Fibroblast of skin of left biceps (primary cell): ENCODE measurements at places on chromosomes 12 and 14.

DNA sequence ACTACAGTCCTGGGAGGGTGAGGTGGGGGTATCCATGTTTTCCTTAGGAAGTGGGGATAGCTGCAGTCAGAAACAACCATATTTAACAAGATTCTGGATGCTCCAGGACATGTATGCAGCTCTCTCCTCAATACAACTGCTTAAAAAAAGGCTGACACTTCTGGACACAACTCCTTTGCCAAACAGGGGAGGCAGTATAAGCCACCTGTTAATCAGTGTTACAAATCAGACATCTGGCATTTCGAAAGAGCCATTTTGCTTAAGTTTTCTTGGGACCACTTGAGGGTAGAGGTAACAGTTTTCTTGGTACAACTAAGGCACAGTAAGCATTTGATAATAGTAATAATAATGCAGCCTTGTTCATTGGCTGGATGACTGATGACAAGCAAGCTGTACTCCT lies 47.1 kb downstream of the RPGRIP1 start:
- no peak for DNase-seq

DNA sequence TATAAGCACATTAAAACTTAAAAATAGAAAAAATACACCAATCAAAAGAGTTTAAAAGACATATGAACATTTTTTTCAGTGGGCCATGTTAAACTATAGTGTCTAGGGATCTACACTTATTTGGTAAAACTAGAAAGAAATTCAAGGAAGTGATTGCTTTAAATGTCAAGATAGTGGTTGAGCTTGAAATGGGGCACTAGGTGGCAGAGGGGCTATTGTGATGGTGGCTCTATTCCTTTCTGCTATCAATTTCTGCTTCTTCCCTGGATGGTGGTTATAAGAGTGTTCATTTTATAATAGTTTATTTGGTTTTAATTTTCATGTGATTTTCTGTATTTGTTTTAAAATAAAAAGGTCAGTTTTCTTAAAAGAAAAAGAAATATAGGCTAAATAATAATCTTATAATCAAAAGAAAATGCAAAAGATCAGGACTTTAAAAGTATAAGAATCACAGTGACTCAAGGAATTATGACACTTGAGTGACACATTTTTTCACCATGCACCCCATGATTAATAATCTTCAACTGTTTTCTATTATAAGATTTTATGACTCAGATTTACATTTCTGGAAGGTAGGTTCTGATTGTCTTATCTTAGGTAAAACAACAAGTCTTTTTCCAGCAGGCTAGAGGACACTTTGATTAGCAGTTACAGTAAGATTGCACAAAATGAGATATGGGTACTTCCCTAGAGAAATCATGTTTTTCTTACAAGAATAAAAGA lies 137.5 kb downstream of the FSCB start:
- no peak for DNase-seq

DNA sequence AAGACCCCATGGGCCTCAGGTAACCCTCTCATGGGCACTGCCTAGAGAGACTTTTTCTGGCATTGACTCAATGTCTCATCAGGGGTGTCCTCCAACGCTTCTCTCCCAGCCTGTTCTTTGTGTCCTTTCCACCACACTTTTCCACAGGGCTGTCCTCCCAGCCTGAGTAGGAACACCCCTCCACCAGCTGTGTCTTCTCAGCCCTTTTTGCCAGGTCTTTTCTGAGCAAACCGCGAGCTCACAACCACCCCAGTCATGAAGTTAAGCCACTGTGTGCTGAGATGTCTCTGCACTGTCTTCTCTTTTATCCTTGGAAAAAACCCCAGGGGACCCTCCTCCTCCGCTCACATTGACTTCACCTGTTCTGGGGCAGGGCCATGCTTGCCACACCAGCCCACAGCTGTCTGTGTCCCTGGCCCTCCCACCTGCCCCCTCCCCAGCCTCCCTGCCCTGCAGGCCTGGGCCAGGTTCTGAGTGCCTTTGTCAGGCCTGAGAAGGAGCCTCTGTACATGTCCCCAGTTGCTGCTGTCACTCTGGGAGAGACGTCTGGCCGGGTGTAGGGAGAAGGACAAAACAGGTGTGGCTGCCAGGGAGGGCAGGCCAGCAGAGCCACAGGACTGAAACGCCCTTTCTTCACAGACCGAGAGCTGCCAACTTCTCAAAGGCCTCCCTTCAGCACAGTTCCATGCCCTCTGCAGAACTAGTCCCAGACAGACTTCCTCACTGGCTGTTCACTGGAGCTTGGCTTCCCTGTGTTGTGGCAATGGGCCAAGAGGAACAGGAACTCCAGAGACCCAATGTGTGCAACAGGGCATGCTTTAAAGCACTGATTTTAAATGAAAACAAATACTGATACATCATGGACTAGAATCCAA lies 50.5 kb upstream of the PNMA1 start:
- DNase-seq = no peak

GRCh38 chr14:102605029-102605428 lies 12.6 kb downstream of the RCOR1 start:
- no peak for DNase-seq

DNA sequence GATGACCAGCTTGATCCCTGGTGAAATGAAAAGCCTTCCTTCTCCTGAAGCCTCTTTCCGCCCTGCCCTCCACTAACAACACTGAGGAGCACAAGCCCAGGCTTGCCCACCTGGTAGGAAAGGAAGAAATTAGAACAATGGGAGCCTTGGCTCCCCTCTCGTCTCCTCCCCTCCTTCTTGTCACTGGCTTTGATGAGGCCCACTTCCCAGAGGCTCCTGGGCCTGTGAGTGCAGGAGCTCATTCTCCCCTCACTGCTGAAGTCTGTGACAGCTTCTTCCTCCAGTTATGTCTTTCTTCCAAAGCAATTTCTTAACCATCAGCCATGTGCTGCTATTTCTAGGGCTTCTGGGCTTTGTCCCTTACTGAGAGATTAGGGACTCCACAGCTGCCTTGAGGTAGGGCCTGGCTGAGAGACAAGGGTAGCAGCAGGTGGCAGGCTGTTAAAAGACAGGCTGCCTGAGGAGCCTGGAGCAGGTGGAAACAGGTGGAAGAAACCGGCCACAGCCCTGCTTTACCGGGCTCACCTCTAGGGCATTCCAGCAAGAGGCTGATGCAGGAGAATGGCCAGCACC lies 53.6 kb upstream of the SRSF5 start:
- DNase-seq = no peak

- DNase-seq = no peak
Observed at GRCh38 chr12:49539406-49540228, 787 bp downstream of the KCNH3 start.

DNA sequence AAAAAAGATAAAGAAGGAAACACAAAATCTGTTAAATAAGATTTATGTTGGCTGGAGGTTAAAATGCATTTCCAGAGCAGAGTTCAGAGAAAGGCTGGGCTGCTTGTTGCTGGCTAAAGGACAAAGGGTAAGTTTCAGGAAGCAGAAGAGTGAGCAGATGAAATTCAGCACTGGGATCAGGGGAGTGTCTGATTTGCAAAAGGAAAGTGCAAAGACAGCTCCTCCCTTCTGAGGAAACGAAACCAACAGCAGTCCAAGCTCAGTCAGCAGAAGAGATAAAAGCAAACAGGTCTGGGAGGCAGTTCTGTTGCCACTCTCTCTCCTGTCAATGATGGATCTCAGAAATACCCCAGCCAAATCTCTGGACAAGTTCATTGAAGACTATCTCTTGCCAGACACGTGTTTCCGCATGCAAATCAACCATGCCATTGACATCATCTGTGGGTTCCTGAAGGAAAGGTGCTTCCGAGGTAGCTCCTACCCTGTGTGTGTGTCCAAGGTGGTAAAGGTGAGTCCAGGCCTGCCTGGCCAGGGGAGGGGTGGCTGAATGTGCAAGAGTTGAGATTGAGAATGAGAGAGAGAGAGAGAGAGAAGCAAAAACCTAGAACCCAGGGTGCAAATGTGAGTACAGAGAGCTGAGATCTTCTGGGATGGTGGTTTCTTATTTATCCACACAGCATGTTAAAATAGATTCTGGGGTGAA lies at the start of gene OAS1:
OAS1 (plus strand) TSS at position 251 of the 703 bp plus-strand sequence; CDS start at position 329, 78 bp downstream.
- no peak for DNase-seq

- DNase-seq = no peak
Observed at GRCh38 chr12:127284870-127285431, 982.0 kb upstream of the TMEM132C start.

- DNase-seq = no peak
Observed at GRCh38 chr12:128445415-128446127, 178.6 kb downstream of the TMEM132C start.

DNA sequence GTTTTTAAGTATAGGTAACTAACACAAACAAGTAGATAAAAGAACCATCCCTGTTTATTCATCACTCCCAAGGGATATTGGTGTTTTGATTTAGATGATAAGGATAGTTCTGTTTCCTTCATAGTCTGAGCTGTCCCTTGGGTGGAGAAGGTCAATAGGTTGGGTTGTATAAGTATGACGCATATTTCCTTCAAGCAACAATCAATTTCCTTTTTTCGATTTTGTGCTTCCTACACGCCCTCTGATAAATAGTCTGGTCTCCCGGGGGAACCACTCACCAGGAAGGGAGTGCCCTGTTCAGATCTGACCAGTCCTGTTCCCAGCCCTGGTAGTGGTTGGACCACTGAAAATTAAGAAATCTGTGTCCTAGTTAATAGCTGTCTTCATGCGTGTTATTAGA lies 378.8 kb upstream of the FAR2 start:
- no peak for DNase-seq

GRCh38 chr12:47415054-47415453 lies 290.8 kb downstream of the RPAP3 start:
- DNase-seq = no peak

DNA sequence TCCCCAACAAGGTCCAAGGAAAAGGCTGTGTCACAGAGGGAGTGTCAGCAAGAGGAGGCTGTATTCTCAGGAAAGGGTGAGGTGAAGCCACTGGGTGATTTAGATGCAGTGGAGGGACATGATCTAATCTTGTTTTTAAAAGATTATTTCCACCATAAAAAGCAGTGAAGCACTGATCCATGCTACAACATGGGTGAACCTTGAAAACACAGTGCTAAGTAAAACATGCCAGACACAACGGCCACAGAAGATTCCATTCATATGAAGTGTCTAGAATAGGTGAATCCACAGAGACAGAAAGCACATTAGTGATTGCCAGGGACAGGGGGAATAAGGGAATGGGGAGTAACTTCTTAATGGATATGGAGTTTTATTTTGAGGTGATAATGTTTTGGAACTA lies 12.8 kb downstream of the RITA1 start:
- DNase-seq = no peak

DNA sequence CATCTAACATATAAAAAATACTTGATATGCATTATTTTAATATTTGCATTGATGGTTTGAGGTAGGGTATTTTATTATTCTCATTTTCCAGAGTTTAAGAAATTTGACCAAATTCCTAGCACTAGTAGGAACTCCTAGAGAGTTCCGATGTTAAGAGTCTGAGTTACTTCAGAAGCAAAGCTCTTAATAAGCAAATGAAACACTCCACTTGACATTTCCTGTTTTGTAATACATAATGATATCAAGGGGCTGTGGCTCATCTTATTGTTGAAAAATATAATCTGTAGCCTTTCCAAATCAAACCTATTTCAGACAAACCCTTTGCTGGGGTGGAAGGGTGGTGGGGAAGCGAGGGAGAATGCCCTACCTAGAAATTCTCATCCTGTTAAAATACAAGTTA lies 355.5 kb downstream of the DIO2 start:
- DNase-seq = no peak

DNA sequence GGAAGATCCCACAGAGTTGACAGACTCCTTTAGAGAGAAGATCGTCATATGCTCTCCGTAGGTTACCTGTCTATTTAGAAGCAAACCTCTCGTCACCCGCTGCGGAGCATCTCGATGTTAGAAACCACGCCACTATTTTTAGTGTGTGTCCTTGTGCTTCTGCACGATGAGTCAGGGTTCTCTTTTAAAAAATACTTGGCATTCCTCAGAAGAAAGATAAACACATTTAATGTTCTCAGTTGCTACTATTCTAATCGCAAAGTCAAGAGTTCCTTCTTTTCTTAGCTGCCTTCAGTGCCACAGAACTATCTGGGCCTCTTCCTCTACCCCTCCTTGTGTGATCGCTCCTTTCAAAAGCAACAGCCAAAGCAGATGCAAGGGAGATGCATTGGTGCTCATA lies 192.4 kb downstream of the PELI2 start:
- DNase-seq = no peak

DNA sequence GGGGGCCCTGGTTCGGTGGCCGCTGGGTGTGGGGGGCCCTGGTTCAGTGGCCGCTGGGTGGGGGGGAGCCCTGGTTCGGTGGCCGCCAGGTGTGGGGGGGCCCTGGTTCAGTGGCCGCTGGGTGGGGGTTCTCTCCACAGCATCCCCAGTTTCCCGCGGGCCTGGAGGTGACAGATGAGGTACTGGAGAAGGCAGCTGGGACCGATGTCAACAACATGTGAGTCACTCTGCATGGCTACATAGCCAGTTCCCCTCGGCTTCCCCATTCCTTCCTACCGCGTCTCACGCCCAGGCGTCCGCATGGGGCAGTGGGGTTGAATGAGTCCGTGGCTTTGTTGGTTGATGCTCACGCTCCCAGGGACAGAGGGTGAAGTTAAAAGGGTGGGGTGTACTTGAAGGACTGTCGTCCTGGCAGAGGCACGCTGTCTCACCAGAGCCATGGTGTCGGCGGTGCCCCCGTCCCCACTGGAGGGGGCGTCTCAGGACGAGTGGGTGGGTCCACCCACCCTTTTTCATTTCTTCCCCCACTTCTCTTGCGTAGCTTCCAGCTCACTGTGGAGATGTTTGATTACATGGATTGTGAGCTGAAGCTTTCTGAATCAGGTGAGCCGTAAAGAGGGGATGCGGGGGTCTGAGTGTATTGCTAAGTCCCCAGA lies 15.6 kb downstream of the HIP1R start:
- no peak for DNase-seq
